ENCODE measurements at places on chromosomes 4 and X.

DNA sequence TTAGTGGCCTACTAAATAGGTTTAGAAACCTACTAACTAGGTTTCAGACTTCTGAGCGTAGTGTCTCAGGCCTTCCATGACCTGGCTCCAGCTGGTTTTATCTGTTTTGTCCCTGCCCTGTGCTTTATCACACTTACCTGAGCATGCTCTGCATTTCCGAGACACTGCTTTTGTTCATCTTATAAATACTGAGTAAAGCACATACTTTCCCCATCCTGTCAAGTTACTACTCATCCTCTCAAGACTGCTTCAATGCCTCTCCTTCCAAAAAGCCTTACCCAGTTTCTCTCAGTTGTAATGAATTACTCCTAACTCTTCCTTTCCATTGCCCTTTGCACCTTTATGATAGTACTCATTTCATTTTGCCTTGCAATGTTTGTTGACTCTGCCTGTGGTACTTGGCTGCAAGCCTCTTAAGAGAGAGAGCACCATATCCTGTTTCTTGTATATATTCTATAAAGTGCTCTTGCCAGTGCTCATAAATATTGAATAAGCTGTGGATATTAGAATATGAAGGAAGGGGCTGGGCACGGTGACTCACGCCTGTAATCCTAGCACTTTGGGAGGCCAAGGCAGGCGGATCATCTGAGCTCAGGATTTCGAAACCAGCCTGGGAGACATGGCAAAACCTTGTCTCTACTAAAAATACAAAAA lies 34.4 kb downstream of the SLAIN2 start:
- DNase-seq = no peak

DNA sequence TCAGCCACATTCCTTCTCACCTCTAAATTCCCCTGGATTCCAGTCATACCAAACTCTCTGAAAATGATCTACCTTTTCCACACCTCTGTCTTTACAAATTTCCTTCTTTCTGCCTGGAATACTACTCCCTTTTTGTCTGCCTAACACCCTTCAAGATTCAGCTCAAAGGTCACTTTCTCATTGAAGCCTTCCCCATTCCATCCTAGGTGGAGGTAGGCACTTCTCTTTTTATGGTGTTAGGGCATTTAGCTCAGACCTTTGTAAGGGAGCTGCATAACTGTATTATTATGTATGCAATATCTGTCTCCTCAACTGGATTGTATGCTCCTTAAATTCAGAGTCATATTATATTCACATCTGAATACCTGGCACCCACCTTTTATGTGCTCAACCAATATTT lies 137.7 kb downstream of the RCHY1 start:
- DNase-seq = no peak

- DNase-seq = no peak
Observed at GRCh38 chr4:84220990-84221389, 278.1 kb downstream of the NKX6-1 start.

DNA sequence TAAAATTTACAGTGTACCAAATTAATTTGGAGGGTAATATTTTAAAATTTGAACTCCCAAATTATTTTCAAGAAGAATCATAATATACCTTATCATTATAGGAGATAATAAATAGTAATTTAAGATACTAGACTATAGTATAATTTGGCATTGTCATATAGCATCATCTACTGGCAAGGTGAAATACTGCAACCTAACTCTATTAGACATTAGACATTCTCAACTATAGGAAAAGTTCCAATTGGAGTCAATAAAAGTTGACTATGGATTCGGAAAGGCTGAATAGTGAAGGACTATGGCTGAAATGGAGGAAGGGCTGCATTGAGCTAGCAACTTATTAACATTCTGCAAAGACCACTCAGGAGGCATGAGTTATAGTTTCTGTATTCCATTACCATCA lies 113.0 kb downstream of the PRDM5 start:
- DNase-seq = no peak

DNA sequence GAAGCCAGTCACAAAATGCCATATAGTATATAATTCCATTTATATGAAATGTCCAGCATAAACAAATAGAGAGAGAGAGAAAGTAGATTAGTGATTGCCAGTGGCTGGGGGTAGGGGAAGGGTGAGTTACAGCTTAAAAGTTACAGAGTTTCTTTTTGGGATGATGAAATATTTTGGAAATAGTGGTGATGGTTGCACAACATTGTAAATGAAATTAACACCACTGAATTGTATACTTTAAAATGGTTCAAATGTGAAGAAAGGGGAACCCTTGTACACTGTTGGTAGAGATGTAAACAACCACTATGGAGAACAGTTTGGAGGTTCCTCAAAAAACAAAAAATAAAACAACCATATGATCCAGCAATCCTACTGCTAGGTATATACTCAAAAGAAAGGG lies 131.2 kb upstream of the GPC4 start:
- DNase-seq = no peak

Data from neural progenitor cell (in vitro differentiated cells).